Urinary bladder (tissue), 4 donors: ENCODE measurements at places on chromosomes 7 and 10. TPM values are rescaled to one million over a fixed set of nuclear protein-coding genes. Genes with fewer than 3 reads are reported as not detected.
A peak's percentile ranks its signal among the peaks of the same experiment; 100 is the strongest.

DNA sequence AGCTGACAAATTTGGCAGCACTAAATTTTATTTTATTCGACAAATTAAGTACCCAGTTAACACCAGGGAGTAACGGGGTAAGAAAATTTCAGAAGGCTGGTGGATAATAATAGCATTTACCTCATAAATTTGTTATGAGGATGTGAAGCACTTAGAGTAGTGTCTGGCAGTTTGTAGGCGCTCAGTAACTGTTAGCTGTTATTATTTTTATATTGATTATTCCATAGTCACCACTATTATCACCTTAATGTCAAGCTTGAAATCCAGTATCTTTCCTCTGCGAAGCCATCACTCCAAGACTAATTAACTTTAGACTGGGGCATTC lies 563 bp upstream of the COA1 start:
- DNase-seq, result no peak

- no peak for DNase-seq
Measured at GRCh38 chr7:44867073-44867995, 18.0 kb downstream of the PURB start.

GRCh38 chr10:59064080-59064692 lies 112.3 kb upstream of the PHYHIPL start:
- no peak for DNase-seq

GRCh38 chr7:5665094-5666025 lies 116.1 kb downstream of the RNF216 start:
- peak; percentile 83 for DNase-seq

- no peak for DNase-seq
Measured at GRCh38 chr7:1889556-1890181, 219.6 kb downstream of the ELFN1 start.

DNA sequence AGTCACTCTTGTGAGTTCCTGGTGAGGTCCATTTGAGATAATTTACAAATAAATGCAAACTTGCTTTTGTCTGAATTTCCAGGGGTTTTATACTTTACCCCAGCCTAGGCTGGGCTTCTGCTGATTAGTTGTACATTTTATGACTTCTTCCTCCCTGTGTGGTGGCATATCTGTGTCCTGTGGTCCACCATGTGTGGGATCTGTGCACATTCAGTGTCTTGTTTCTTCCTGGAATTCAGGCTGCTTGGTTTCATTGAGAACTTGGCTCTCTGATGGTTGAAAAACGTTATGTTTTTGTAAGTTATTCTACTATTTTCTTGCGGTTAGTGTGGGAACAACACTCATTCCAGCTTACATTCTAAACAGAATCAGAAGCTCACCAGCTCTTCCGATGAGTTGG lies 523.4 kb upstream of the PFKP start:
- DNase-seq, result no peak

DNA sequence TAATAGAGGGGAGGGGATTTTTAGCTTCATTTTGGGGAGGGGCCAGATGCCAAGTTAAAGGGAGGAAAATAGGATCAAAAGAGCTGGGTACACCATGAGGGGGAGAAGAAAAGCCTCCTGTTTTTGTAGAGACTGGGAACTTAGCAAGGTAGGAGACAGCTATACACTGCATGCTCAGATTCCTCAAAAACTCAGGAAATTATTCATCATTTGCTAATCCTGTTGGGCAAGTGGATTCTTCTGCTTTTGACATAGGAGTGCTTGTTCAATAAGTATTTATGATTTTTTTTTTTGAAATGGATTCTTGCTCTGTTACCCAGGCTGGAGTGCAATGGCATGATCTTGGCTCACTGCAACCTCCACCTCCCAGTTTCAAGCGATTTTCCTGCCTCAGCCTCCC lies 73.4 kb downstream of the LYZL2 start:
- no peak for DNase-seq

- DNase-seq, result no peak
Measured at GRCh38 chr10:5896208-5897052, 6.4 kb downstream of the FBH1 start.

- DNase-seq, result no peak
Measured at GRCh38 chr10:86699541-86699940, 31.2 kb downstream of the LDB3 start.

The ZNF736 gene
- 42.7 TPM for total RNA-seq

DNA sequence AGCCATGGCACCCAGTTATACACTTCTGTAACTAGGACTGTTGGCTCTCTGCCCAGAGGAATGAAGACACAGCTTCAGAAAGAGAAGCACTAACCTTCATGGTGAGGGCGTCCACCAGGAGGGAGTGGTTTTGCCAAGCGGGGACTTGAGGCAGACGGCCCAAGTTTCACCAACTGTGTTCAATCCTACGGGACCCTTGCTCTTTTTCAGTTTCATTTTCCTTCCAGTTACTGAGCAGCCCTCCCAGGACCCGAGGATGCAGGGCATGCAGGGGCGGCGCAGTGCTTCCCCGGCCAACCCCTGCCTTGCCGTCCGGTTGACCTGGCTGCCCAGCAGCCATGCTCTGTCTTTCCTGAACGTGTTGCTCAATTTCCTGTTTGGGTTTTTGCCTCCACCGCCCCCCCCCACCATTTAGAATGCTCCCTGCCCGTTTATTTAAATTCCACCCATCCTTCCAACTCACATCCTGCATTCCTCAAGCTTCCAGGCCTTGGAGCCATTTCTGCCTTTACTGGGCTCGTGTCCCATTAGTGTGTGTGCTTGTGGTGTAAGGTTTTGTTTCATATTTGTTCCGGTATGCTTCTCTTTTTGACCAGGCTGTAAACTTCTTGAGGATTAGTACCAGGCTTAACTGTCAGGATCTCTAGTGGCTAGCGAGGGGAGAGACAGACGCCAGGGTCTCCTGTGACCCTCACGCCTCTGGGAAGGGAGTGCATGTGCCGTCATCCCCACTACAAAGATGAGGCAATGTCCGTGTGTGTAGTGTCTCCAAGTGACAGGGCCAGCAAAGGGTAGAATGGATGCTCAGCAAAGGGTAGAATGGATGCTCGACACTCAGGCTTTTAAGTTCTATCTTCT lies 31.6 kb downstream of the IL15RA start:
- DNase-seq, result peak; percentile 36

- no peak for DNase-seq
Measured at GRCh38 chr7:30521532-30521931, 16.9 kb upstream of the GGCT start.

The PTF1A gene
- total RNA-seq, result not detected

DNA sequence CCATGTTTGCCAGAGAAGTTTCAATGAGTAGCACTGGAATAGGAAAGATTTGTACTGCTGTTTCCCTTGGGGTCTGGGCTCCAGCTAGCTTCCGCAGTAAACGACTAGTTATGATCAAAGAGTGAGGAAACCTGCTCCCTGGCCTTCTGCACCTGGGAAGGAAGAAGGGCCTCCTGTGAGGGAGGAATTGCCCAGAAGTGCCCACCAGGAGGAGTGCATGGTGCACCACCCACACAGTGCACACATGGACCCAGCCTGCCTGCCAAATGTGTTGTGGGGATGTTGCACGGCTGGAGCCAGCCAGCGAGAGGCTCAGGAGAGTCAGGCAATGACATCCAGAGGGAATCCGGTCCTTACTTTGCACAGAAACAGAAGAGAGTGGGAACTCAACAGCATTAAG lies 27.0 kb upstream of the FAM107B start:
- DNase-seq, result no peak

The EFCAB10 gene
- not detected for total RNA-seq

DNA sequence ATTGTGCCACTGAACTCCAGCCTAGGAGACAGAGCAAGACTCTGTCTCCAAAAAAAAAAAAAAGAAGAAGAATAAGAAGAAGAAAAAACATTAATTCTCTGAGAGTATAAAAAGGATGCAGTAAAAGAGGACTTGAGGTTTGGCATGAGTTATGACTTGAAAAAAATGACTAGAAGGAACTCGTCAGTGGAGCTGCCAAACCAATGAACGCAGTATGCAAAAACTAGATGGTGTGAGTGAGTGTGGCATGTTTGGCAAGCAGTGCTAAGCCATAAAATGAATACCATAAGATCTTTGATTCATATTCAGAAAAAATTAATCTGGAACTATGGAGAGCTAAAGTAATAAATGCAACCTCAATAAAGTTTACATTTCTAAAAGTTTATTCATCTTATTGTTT lies 68.6 kb upstream of the MEOX2 start:
- no peak for DNase-seq

- DNase-seq, result no peak
Measured at GRCh38 chr10:67464278-67464677, 231.7 kb downstream of the CTNNA3 start.

GRCh38 chr7:25716421-25716820 lies 435.6 kb upstream of the NFE2L3 start:
- no peak for DNase-seq

The MMRN2 gene
- total RNA-seq, result 49.0 TPM

DNA sequence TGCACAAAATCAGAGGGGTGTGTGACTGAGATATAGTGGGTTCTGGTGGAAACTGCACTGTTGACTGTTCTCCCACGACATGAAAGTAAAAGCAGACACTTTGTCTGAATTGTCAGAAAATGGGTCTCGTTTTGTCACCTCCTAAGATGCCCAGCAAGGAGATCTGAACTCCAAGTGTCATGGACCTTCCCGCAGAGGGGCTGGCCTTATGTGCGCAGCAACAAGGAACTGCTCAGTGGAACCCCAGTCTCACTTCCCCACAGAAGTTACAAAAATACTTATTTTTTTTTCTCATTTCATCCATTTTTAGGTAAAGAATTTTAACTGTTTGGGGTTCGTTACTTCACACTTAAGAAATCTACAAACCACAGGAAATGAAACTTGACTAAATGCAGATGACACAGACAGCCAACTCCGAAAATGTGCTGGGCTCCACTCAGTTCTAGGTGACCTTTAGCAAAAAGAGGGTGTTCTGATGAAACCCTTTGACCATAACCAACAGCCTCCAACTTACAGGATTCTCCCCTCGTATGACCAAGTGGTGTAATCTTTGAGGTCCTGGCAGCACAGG lies 115.0 kb downstream of the FAM107B start:
- no peak for DNase-seq

- DNase-seq, result no peak
Measured at GRCh38 chr7:135186841-135187253, 16.3 kb upstream of the CYREN start.

The PNLIPRP2 gene
- total RNA-seq, result not detected

DNA sequence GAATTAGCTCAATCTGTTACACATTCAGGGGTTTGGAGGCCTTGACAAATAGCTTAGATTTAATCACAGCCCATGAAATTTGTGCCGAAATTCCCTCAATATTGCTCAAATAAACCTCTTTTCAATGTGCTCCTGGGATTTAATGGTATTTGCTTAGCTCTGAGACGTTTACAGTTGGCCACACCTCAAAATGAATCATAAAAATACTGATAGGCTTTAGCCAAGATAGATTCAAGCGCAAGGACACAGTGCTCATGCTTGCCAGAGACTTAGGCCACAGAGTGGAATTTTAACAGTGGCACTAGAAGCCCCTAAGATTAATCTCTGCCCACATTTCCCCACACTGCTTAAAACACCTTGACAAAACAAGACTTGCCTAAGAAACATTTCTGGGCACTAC lies 2.3 kb upstream of the SEMA3C start:
- no peak for DNase-seq

The MNX1 gene
- not detected for total RNA-seq

GRCh38 chr10:49831352-49832035 lies 69.4 kb upstream of the OGDHL start:
- DNase-seq, result no peak

The TFEC gene
- 8.2 TPM for total RNA-seq
